ENCODE measurements at places on chromosomes 11 and 22. TPM values are rescaled to one million over a fixed set of nuclear protein-coding genes. Genes with fewer than 3 reads are reported as not detected.
A peak's percentile ranks its signal among the peaks of the same experiment; 100 is the strongest.

The TBX10 gene
- not detected for total RNA-seq

The CHRNA10 gene
- 0.21 TPM for total RNA-seq

The HBE1 gene
- total RNA-seq, result not detected

- peaks cover 30% of the 10 kb centered on the region for H3K27me3 ChIP-seq
- no peaks in the 10 kb centered on the region for H3K36me3 ChIP-seq
- H3K27ac ChIP-seq, result no peak overlapping the region
- no peaks in the 10 kb centered on the region for H3K4me1 ChIP-seq
- no peak overlapping the region for H3K4me3 ChIP-seq
- no peak for DNase-seq
Measured at GRCh38 chr11:72132646-72133045, 2.9 kb upstream of the FOLR3 start.

GRCh38 chr11:25777343-25777742 is 554.6 kb upstream of the ANO3 start:
- H3K36me3 ChIP-seq, result no peaks in the 10 kb centered on the region
- no peaks in the 10 kb centered on the region for H3K4me1 ChIP-seq
- no peak for DNase-seq
- H3K4me3 ChIP-seq, result no peak overlapping the region
- H3K27me3 ChIP-seq, result no peaks in the 10 kb centered on the region
- no peak overlapping the region for H3K27ac ChIP-seq

- peak overlapping the region; percentile 80 for H3K4me3 ChIP-seq
- H3K27ac ChIP-seq, result no peak overlapping the region
- H3K4me1 ChIP-seq, result peaks cover 6% of the 10 kb centered on the region
Measured at GRCh38 chr22:50675553-50676179, 3.0 kb downstream of the SHANK3 start.

GRCh38 chr11:123292647-123293046 is 97.6 kb upstream of the CLMP start:
- no peaks in the 10 kb centered on the region for H3K27me3 ChIP-seq
- no peak overlapping the region for H3K4me3 ChIP-seq
- DNase-seq, result no peak
